Activated T-helper 1 cell treated with anti-CD3 and anti-CD28 coated beads, Interleukin-12 subunit alpha, Interleukin-12 subunit beta, Interleukin-2, Interleukin-4 antibody, amounts not matched to agents 30 ng/mL and 10 ng/mL and 1 ng/mL, durations not matched to agents 14 hours and 24 hours and 36 hours (primary cell): ENCODE measurements at places on chromosomes 1 and 21.

- H3K36me3 ChIP-seq: peaks cover 14% of the 10 kb centered on the region
- H3K27ac ChIP-seq: peak overlapping the region; percentile 88
- DNase-seq: no peak
- H3K4me3 ChIP-seq: peak overlapping the region; percentile 81
Observed at GRCh38 chr21:44354001-44354405, 582 bp downstream of the TRPM2 start.

- no peaks in the 10 kb centered on the region for H3K27me3 ChIP-seq
- peaks cover 2% of the 10 kb centered on the region for H3K36me3 ChIP-seq
- no peak overlapping the region for H3K4me3 ChIP-seq
- H3K27ac ChIP-seq: no peak overlapping the region
- no peaks in the 10 kb centered on the region for H3K4me1 ChIP-seq
- no peak for DNase-seq
Observed at GRCh38 chr1:167360120-167360519, 139.4 kb downstream of the POU2F1 start.

- no peak overlapping the region for H3K27ac ChIP-seq
- H3K27me3 ChIP-seq: peaks cover 8% of the 10 kb centered on the region
- no peak for DNase-seq
- no peaks in the 10 kb centered on the region for H3K36me3 ChIP-seq
- no peak overlapping the region for H3K4me3 ChIP-seq
- H3K4me1 ChIP-seq: no peaks in the 10 kb centered on the region
Observed at GRCh38 chr1:97996880-97997279, 76.0 kb upstream of the DPYD start.

- no peak overlapping the region for H3K4me3 ChIP-seq
- H3K27ac ChIP-seq: no peak overlapping the region
- DNase-seq: no peak
- no peaks in the 10 kb centered on the region for H3K36me3 ChIP-seq
- no peaks in the 10 kb centered on the region for H3K4me1 ChIP-seq
Observed at GRCh38 chr1:95039360-95040031, 33.3 kb downstream of the ALG14 start.

DNA sequence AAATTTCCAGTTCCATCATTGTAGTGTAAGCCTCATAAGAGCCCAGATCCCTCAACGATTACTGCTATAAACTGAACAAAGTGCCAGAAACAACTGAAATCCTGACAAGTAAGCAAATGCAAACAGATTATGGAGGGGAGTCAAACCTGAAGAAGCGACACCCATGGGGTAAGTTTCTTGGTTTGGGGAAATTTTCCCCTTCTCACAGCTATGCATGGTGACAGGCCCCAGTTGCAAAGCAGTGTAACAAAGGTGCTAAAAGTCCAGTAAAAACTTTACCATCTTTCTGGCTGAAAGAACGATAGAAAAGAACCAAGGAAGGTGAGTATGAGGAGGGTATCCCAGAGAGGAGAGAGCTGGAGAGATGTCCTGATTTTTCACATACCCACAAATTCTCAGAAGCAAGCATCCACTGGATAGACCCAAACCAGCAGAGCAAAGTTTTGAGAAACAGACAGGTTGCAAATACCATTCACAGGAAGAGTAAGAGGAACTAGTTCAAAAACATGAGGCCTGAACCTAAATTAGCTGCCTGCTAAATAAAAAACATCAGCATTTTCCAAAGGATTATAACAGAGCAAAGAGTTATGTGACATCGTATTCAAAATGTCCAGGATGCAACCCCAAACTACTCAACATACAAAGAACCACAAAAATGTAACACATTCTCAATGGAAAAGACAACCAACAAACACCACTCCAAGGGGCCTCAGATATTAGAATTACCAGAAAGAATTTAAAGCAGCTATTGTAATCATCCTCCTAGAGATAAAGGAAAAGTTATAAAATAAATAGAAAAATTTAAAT lies 14.5 kb downstream of the SCYL3 start:
- no peak overlapping the region for H3K4me3 ChIP-seq
- no peaks in the 10 kb centered on the region for H3K27me3 ChIP-seq
- no peak for DNase-seq
- H3K36me3 ChIP-seq: peaks cover 36% of the 10 kb centered on the region
- H3K4me1 ChIP-seq: peaks cover 10% of the 10 kb centered on the region

DNA sequence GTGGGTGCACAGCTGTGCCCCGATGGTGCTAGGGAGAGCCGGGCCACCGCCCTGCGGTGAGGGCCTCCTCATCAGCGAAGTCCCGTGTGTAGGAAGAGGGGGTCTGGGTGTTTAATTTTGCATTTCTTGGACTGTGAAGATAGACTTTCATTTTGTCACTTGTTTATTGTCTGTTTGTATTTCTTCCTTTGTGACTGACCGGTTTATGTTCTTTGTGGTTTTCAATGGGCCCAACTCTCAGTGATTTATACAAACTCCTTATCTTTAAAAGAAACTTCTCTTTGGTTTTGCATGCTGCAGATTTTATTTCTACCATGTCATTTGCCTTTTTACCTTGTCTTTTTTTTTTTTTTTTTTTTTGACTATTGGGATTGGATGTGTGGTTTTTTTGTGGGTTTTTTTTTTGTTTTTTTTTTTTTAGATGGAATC lies 65.1 kb downstream of the COL18A1 start:
- no peak overlapping the region for H3K4me3 ChIP-seq
- H3K36me3 ChIP-seq: no peaks in the 10 kb centered on the region

- peaks cover 14% of the 10 kb centered on the region for H3K4me1 ChIP-seq
- no peak for DNase-seq
- peaks cover 8% of the 10 kb centered on the region for H3K27me3 ChIP-seq
Observed at GRCh38 chr1:12230549-12231275, 882 bp downstream of the VPS13D start.

DNA sequence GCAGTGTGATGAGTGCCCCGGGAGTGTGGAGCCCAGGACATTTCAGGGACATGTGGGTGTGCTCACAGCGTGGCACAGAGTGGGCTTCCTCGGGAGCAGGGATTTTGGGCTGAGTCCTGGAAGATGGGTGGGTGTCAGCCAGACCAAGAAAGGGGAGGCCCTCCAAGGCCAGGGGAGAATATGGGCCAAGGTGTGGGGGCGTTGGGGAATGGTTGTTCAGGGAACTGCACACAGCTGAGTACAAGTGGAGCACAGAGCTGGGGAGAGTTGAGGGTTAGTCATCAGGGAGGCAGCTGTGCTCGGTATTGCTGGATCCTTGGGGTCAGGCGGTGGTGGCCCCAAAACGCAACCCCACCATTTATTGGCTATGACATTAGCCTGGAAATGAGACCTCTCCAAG lies 5.5 kb downstream of the POGK start:
- DNase-seq: no peak
- H3K27me3 ChIP-seq: no peaks in the 10 kb centered on the region
- H3K4me3 ChIP-seq: no peak overlapping the region
- H3K27ac ChIP-seq: no peak overlapping the region
- peaks cover 69% of the 10 kb centered on the region for H3K4me1 ChIP-seq

- H3K4me3 ChIP-seq: no peak overlapping the region
- no peak overlapping the region for H3K27ac ChIP-seq
- DNase-seq: no peak
- no peaks in the 10 kb centered on the region for H3K4me1 ChIP-seq
Observed at GRCh38 chr1:237677979-237678378, 212.7 kb downstream of the ZP4 start.

DNA sequence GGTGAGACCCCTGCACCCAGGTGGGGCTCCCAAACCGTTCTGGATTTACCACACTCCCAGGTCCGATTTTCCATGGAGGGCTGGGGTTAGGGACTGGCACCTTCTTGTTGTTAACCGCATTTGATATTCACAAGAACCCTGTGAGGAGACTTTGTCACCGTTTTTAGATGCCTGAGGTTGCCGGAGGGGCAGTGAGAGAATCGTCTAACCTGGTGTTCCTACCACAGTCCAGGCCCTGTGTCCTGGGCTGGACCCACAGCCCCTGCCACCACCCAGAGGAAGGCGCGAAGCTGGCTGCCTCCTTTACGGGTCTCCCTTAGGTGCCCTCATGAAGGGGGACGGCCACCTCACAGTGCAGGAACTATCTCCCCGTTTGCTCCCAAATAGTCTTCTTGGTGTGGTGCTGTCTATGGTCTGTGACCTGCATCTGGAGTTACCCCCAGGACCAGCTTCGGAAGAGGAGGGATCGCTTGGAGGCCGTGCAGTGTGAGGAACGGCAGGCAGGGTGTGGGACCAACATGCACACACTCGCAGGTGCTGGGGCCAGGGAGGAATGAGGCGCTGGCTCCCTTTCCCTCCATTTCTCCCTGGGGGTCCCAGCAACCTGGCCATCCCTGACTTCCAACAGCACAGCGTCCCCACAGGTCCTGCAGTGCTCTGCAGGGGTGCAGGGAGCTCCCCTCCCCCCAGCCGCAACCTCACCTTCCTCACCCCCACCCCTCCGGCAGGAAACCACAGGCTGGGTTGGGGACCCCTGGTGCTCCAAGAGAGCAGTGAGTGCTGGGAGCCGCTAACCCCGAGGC lies 7.0 kb downstream of the SIM2 start:
- DNase-seq: no peak
- H3K4me3 ChIP-seq: no peak overlapping the region
- H3K27ac ChIP-seq: no peak overlapping the region
- H3K36me3 ChIP-seq: no peaks in the 10 kb centered on the region
- H3K4me1 ChIP-seq: no peaks in the 10 kb centered on the region

- H3K36me3 ChIP-seq: peaks cover 50% of the 10 kb centered on the region
- H3K4me1 ChIP-seq: peaks cover 3% of the 10 kb centered on the region
- no peak for DNase-seq
- H3K27me3 ChIP-seq: no peaks in the 10 kb centered on the region
Observed at GRCh38 chr1:226373376-226373775, 34.5 kb downstream of the PARP1 start.

GRCh38 chr1:230064283-230064682 lies 2.8 kb upstream of the GALNT2 start:
- no peak overlapping the region for H3K4me3 ChIP-seq
- peaks cover 24% of the 10 kb centered on the region for H3K4me1 ChIP-seq
- peaks cover 14% of the 10 kb centered on the region for H3K27me3 ChIP-seq
- no peak overlapping the region for H3K27ac ChIP-seq
- H3K36me3 ChIP-seq: peaks cover 13% of the 10 kb centered on the region
- DNase-seq: no peak

GRCh38 chr1:1088801-1089680 lies 14.9 kb upstream of the RNF223 start:
- H3K36me3 ChIP-seq: peaks cover 3% of the 10 kb centered on the region
- no peak overlapping the region for H3K27ac ChIP-seq
- DNase-seq: no peak
- no peaks in the 10 kb centered on the region for H3K27me3 ChIP-seq
- peaks cover 4% of the 10 kb centered on the region for H3K4me1 ChIP-seq

- no peaks in the 10 kb centered on the region for H3K27me3 ChIP-seq
- H3K27ac ChIP-seq: no peak overlapping the region
- H3K4me1 ChIP-seq: peaks cover 39% of the 10 kb centered on the region
- DNase-seq: no peak
- H3K36me3 ChIP-seq: peaks cover 3% of the 10 kb centered on the region
Observed at GRCh38 chr1:116852910-116853309, 56.8 kb upstream of the PTGFRN start.

DNA sequence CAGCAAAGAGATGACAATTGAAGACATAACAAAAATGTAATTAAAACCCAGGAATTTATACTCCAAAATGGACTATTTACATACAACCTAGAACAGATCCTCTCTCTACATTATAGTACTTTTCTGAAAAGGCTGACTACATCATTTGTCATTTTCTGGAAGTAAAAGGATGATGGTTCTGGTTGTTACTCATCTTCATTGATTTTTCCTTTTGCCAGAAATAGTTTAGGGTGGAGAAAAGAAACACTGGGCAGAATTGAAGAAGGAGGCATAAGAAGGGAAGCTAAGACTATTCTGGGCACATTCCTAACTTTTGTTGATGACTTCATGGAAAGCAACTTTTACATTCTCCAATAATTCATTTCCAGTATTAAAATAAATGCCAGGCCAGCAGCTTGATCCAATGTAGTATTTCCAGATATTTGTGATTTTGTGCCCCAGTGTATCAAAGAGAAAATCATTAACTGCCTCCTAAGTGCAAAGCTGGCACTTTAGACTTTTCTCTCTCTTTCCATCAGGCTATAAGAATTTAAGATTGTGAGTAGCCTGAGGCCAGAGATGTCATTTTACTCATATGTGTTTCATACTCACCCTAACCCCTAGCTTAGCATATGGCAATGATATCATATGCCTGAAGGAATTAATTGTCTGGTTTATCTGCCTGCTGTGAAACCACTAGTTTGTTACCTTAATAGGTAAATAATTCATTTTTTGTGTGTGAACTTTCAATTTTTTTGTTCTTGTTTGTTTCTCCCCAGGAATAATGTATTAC lies 369.5 kb upstream of the LYPLAL1 start:
- H3K27me3 ChIP-seq: no peaks in the 10 kb centered on the region
- no peak overlapping the region for H3K4me3 ChIP-seq
- no peak overlapping the region for H3K27ac ChIP-seq
- DNase-seq: no peak

DNA sequence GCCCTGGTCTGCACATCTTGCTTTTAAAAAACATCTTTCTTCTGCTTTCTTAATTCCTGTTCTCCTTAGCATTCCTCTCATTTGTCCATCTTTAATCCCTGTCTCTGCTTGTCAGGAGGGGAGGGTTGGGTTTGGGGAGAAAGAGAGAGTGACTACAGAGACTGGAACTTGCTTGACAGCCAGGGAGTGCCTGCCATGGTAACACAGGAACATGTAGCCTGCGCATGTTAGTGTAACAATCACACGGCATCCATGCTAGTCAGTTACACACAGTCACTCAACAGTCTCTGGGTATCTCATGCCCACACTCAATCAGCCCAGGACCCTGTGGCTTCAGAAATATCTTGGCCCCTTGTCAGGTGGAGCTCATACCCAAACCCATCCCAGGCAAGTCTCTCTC lies 818 bp upstream of the TFAP2E start:
- peaks cover 4% of the 10 kb centered on the region for H3K36me3 ChIP-seq
- peaks cover 38% of the 10 kb centered on the region for H3K27me3 ChIP-seq

DNA sequence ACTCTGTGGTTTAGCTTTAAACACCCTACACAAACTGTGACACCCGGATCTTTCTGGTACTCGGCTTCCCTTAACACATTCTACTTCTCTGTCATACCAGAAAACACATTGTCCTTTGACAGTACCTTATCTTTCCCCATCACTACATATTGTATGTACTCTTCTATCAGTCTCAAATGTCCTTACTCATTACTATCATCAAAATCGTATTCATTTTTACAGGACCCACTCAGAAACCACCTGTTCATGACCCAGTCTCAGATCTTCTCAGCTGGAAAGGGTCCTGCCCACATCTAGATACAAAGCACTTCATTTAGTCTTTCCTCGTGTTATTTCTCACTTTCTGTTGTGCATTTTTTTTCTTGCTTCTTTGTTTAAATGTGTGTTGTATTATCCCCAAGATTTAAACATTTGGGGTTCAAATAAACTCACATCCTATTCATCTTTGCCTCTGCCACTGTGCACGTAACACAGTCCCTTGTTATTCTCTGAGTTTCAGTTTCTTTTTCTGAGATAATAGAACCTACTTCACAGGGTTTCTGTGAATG lies 27.7 kb downstream of the CD34 start:
- no peaks in the 10 kb centered on the region for H3K36me3 ChIP-seq
- H3K4me1 ChIP-seq: peaks cover 47% of the 10 kb centered on the region

GRCh38 chr1:27489501-27489972 lies 430 bp downstream of the WASF2 start:
- H3K27ac ChIP-seq: peak overlapping the region; percentile 89
- H3K36me3 ChIP-seq: peaks cover 4% of the 10 kb centered on the region
- peak overlapping the region; percentile 96 for H3K4me3 ChIP-seq

- peaks cover 18% of the 10 kb centered on the region for H3K36me3 ChIP-seq
- DNase-seq: no peak
- no peak overlapping the region for H3K4me3 ChIP-seq
- H3K27ac ChIP-seq: no peak overlapping the region
- H3K27me3 ChIP-seq: peaks cover 5% of the 10 kb centered on the region
Observed at GRCh38 chr1:165874643-165875042, 47.2 kb downstream of the UCK2 start.
